Urinary bladder (tissue), 4 donors: ENCODE measurements at places on chromosomes 13 and 19.

- DNase-seq = no peak
These were observed 470.7 kb downstream of the ZNF536 start for GRCh38 chr19:30842926-30843325.

GRCh38 chr13:34019870-34020269 lies 201.9 kb downstream of the RFC3 start:
- no peak for DNase-seq

DNA sequence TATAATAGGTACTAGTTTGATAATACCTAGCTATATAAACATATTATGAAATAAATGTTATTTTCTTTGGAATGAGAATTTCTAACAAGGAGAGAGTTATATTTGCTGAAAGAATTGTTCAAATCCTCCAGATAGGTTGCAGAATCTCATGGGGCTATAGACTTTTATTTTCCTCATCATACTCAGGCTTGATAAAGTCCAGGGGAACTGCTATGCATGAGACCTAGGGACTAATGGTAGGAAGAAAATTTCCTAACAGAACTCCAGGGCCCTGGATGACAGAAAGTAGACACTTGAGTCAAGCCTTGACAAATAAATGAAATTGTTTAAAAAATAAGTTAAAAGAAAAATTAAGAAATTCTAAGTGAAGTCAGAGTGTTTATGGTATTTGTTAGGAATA lies 138.5 kb upstream of the DACH1 start:
- DNase-seq = no peak

DNA sequence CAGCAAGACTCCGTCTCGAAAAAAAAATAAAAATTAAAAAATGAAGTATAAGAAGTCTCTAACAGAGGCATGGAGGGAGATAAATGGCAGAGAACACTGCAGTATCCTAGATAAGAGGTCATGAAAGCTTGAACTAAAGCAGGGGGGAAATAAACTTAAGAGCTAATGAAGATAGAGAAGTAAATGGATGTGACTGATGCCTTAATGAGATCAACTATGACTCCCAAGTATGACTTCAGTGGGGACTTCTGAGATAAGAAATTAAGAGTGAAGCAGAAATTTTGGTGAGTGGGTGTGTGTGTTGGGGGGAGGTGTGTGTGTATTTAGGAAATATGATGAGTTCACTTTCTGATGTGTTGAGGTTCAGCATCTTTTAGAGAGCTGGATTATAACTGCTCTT lies 55.1 kb downstream of the DIAPH3 start:
- no peak for DNase-seq
